AG10803 (cell line): ENCODE measurements at places on chromosomes 1 and 21.

DNA sequence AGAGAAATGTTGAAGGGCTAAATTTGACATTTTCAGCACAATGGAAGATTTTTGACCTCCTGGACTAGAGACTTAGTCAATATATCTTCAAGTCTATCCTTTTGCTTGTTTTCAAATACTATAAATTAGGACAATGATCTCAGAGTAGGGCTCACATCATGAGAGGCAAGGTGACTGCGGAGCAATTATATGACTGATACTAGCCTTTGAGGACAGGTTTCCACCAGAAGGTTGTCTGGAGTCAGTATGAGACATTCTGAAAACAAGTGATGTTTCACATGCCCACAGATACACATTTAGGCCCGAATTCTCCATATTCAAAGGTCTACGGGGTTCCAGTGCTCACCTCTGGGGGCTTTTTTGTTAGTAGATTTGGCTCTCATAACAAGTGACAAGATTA is 142.3 kb upstream of the SAMSN1 start:
- DNase-seq, result no peak

DNA sequence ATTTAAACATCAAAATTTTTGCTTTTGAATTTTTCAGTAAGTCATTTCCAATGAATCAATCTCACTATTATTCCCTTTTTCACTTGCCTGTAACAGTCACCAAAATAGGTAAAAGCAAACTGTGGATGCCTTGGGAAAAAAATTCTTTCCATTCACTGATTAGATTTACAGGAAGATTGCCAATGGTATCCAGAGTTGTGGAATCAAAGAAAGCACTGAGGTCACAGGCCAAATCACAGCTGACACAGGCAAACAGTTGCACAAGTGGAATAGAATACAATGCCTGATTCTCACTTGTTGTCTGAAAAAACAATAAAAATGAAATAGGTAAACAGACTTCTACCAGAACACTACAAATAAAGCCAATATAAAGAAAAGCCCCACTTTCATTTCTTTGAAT is 48.4 kb downstream of the LTN1 start:
- DNase-seq, result peak; percentile 9

GRCh38 chr1:8111560-8111959 is 85.5 kb upstream of the ERRFI1 start:
- no peak for DNase-seq

- no peak for DNase-seq
Measured at GRCh38 chr1:7912145-7912544, 28.5 kb downstream of the TNFRSF9 start.

GRCh38 chr1:115046751-115047150 is 17.1 kb downstream of the TSHB start:
- DNase-seq, result no peak

GRCh38 chr21:41201385-41201784 is 33.4 kb downstream of the BACE2 start:
- DNase-seq, result no peak

GRCh38 chr1:172383536-172383935 is 36.9 kb upstream of the C1orf105 start:
- peak; percentile 73 for DNase-seq

GRCh38 chr1:48203287-48203900 is 19.1 kb upstream of the SLC5A9 start:
- DNase-seq, result no peak

DNA sequence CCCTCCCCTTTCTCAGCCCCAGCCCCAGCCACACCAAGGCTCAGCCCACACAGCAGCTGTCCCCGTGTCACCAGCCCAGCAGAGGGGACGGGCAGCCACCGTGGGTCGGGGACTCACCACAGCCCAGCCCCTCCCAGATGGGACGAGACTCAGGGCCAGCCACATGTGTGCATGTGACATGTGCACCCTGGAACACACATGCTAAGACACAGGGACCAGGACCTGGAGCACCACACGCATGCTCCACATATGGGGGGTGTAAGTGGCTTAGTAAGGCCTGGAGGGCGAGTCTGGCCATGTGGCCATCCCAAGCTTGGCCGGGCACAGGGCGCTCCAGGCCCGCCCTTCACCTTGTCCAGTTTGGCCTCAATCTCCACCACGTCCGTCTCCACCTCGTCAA is 4.0 kb downstream of the ACAP3 start:
- no peak for DNase-seq

DNA sequence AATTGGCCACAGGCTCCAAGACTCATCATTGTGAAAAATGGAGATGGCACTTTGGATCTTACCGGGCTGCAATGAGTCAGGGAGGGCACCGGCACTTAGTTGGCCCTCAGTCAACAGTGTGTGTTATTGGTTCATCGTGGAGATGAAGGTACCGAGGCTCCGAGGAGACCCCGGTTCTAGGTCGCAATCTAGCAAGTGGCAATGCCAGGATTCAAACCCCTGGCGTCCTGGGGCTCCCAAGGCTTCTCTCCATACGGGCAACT is 49.0 kb upstream of the ACOT11 start:
- DNase-seq, result no peak

DNA sequence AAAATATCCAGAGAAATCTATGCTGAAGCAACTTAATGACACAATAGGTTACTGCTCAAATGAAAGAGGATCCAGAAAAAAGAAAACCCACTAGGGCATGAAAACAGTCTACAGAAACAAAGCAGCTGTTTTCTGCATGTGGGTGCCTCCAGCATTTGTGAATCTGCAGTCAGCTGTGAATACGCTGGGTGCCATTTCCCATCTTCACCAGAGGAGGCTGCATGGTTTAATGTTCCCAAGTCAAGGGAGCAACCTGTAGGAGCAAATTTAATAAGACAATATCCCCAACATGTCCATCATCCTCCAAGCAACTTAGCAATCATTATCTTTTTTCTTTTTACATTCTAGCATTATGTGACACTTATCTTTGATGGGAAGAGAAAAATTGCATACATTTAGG is 396.6 kb downstream of the BRINP2 start:
- peak; percentile 8 for DNase-seq

DNA sequence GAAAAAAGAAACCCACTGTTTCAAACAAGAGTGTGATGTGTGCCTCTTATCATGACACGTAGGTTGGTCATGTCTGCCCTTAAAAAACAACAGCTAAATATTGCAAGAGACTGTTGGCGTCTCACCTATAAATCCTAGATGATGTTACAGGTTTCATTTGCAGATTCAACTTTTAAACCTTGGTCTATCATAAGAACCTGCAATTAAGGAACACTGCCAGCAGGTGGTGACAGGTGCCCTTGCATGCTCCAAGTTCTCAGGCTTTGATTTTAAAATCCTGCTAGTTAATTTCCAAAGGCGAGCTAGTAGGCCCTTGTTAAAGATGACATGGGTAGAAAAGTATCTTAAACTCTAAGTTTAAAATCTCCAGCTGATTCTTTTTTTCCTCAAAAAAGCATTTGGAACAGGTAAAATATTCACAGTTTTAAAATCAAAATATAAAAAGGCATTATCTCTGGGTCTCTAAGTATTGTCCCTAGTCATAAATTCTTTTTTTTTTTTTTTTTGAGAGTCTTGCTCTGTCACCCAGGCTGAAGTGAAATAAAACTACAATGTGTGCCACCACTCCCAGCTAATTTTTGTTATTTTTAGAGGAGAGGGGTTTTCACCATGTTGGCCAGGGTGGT is 39.1 kb downstream of the CLSTN1 start:
- DNase-seq, result peak; percentile 38

DNA sequence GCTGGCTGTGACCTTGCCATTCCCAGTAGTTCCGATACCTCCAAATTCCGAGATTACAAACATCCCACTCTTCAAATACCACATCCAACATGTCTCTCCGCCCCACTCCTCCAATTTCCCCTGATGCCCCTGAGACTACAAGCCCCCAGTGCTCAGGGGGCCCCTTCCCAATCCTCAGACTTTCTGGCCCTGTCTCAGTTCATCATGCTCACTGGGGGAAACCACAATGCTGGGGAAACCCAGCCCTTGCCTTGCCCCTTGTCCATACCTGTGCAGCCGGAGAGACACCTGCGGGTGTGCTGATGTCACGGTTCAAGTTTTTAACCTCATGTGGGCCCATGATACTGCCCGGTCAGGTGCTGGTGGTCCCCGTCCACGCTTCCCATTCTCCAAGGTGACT is 226.6 kb downstream of the CAMTA1 start:
- DNase-seq, result no peak

DNA sequence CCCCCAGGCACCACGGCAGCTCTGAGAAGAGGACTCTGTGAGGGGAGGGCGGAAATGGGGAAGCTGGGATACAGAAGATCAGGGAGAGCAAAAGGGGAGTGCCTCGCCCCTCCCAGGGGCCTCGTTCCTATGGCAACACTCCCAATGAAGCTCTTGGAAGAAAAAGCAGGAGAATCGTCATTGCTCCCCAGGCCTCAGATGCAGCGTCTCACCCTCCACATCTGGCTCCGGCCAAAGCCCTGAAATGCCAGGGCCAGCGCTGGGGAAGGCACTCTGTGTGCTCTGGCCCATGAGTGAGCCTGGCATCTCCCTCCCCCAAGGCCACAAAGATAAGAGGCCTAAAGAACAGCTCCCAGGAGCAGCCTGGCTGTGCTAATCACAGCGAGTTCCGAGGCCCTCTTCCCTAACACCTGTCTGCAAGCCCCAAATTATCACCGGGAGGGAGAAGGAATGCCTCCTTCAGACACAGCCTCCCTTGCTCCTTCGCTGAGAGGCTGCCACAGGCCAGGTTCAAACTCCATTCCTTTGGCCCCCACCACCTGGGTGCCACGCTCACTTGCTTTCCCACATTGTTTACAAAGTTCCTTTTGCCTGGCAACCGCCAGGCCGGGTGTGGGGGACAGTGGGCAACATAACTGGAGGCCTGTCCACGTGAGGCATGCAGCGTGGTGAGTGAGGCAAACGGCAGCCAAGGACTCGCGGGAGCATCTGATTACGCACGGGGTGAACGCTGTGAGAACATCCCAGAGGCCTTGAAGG is 27.8 kb downstream of the ECE1 start:
- peak; percentile 94 for DNase-seq

GRCh38 chr1:77632216-77632615 is 50.2 kb downstream of the ZZZ3 start:
- no peak for DNase-seq

- DNase-seq, result no peak
Measured at GRCh38 chr1:82923931-82924330, 1075.0 kb downstream of the TTLL7 start.

GRCh38 chr1:36134505-36135329 is 9.7 kb upstream of the COL8A2 start:
- peak; percentile 67 for DNase-seq

DNA sequence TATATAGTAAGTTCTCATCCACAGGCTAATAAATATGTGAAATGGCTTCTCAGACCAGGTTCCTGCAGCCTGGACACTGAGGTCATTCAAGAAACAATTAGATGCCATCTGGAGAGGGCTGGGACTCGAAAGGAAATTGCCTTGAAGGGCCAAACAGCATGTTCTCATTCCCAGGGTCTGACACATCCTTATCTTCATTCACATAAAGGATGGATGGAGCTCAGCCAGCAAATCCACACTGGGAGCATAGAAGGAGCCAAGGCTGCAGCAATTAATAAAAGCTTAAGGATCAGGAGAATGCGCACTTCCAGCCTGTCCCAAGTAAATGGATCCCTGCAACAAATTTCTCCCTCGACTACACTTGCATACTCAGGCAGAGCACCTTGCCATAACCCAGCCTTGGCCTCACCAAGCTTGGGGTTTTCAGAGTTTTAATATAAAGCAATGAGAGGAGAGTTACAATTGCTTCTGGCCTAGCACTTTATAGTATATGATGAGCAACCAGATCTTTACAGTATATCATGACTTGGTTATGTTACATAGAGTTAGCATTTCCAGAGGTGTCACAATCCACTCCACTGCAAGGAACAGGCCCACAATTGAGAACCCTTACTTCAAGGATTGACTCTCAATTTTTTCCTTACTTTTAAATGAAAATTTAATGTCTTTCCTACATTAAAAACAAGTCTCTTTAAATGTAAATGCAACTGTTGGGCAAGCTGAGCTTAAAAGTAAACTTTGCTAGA is 55.9 kb downstream of the BCAR3 start:
- peak; percentile 91 for DNase-seq

- no peak for DNase-seq
Measured at GRCh38 chr1:18989896-18990295, 33.4 kb upstream of the IFFO2 start.

- DNase-seq, result no peak
Measured at GRCh38 chr1:11520531-11521233, 41.7 kb downstream of the DISP3 start.

DNA sequence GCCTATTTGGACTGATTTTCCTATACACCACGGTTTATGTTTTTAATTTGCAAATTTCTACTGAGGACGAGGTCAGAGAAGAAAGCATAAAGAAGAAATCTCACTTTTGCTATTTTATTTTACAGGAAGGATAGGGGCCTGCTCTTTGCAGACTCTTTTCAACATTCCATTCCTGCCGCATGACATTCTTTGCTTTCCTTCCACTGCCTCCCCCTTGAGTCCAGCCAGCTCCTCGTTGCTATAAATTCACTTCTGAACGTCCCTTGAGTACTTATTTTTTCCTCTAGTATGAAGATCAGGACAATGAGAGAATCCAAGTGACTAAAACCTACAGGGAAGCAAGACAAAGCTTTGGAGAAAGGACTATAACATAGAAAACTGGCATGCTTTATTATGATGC is 53.4 kb upstream of the PTGFR start:
- DNase-seq, result peak; percentile 42

- DNase-seq, result no peak
Measured at GRCh38 chr1:201947697-201948008, 1.3 kb upstream of the LMOD1 start.

DNA sequence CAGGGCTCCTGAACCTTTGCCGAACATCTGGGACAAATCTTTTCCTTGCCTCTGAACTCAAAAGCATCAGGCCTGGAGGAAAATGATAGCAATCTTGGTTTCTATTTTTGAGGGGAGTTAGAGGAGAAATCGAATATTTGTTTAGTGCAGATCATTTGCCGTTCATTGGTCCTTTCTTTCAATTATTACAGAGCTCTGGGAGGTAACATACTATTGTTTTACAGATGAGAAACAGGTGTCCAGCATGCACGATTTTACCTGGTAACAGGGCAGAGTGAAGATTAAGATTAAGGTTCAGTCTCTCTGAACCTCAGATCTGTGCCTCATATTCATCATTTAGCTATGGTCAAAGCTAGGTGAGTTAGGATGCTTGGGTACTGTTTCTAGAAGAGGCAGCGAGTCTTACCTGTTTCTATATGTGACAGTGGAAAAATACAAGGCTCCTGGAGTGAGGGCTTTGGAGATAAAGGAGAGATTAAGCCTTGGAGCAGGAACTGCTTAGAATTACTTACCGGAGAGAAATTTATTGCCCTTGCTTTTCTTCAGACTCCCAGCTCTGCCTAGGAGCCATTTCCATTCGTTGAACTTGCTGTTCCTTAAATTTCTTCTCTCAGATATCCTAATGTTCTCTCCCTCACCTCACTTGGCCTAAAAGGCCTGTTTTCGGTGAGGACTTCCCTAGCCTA is 1.4 kb downstream of the PRCC start:
- no peak for DNase-seq

- DNase-seq, result peak; percentile 90
Measured at GRCh38 chr1:59025898-59026426, 242.1 kb upstream of the JUN start.
